ENCODE measurements at places on chromosomes 5 and 9.
A peak's percentile ranks its signal among the peaks of the same experiment; 100 is the strongest.

GRCh38 chr9:11158676-11159075 is 545.9 kb upstream of the PTPRD start:
- no peak for DNase-seq

GRCh38 chr5:55665065-55665464 is 47.1 kb downstream of the SLC38A9 start:
- DNase-seq = no peak

GRCh38 chr9:85001925-85002324 is 332.4 kb downstream of the NTRK2 start:
- no peak for DNase-seq

DNA sequence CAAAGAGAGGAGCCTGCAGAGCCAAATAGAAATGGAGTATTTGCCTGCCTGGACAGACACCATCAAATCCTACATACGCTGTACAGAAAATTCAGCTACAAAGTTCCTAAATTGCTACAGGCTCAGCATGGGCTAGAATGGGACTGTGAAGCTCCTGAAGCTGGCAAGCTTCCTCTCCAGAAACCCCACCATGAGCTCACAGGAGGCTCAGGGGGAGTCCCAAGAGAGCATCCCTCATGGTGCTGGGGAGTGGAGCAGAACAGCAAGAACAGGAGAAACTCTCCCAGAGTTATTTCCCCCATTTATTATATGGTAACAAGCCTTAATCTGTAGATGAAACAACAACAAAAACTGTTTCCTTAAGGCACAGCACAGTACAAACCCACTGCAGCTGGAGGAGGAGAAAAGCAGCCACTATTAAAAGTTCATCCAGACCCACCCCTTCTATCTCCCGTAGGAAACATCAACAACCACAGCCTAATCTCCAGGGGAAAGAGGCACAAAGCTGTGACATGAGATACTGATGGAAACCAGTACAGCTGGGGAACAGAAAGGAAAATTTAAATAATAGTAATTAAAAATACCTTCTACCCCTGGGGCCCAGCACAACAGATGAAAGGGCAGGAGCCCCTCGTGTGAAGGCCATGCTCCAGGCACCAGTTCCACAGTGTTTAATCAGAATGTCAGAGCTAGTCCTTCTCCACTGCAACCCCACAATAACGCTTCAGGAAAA is 548.5 kb downstream of the MTRR start:
- no peak for DNase-seq

GRCh38 chr5:94159144-94159543 is 417.7 kb upstream of the POU5F2 start:
- DNase-seq = no peak

GRCh38 chr5:112016980-112017379 is 260.0 kb upstream of the NREP start:
- DNase-seq = no peak

GRCh38 chr5:73104326-73104725 is 16.0 kb upstream of the TMEM171 start:
- no peak for DNase-seq

DNA sequence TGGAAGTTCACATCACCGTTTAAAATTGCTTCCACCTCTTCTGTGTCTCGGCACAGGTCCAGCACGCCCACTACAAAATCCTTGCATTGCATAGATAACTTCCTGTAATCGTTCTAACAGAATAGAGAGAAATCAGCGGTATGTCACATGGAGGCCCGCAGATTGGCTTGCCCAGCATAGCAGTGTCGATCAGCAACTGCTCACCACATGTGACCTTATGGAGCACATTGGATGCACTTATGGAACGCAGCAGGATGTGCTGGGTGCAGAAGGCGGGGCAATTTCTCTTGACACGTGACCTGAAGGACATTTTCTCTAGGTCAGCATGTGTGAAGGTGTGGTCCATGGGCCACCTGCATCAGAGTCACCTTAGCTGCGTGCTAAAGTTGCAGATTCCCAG is 49.7 kb downstream of the TRPC7 start:
- no peak for DNase-seq

DNA sequence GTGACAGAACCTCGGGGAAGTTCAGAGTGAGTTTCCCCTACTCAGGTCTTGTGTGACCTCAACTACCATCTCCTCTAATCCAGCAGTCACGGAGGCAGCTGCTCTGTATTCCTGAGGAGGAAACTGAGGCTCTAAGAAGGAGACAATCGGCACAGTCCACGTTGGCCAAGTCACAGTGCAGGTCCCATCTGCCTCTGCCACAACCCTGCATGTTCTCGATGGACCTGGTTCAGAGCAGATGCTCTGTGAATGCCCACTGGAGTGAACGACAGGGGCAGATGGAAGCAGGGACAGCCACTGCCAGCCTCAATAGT is 722 bp upstream of the ERGIC1 start:
- DNase-seq = no peak

GRCh38 chr9:130036099-130036498 is 6.9 kb downstream of the FNBP1 start:
- DNase-seq = no peak

- peak; percentile 18 for DNase-seq
Observed at GRCh38 chr5:81751836-81752643, 1.1 kb upstream of the SSBP2 start.

DNA sequence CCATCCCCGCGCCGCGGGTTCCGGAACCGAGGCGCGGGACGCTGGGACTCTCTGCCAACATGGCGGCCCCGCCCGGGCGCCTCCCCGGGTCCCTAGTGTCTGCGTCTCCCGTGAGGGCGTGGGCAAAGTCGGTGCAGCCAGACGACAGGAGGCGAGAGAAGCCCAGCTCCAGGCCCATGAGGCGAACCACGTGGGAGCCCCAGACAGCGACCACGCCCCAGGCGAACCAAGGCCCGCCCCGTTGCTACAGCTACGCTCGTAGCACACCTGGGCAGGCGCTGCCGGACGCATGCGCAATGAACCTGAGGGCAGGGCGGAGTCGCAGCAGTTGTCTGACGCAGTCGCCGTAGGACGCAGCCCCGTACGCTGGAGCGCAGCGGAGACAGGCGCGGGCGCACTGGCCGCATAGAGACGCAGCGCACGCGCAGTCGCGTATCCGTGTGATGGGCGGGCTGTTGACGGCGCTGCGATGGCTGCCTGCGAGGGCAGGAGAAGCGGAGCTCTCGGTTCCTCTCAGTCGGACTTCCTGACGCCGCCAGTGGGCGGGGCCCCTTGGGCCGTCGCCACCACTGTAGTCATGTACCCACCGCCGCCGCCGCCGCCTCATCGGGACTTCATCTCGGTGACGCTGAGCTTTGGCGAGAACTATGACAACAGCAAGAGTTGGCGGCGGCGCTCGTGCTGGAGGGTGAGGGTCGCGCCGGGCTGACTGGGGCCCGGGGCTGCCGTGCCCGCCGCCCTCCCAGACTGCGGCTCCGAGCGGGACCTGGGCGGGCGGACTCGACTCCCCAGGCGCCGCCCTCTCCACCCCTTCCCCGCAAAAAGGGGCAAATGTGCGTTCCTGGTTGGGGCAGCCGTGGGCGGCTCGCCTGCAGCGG is at the start of gene MAN1B1:
Gene MAN1B1 (plus strand): TSS at position 455 of the 878 bp plus-strand sequence. CDS start 15 bp downstream, at position 470.
- DNase-seq = peak; percentile 96

GRCh38 chr9:4936823-4937222 is 48.2 kb upstream of the JAK2 start:
- DNase-seq = no peak

DNA sequence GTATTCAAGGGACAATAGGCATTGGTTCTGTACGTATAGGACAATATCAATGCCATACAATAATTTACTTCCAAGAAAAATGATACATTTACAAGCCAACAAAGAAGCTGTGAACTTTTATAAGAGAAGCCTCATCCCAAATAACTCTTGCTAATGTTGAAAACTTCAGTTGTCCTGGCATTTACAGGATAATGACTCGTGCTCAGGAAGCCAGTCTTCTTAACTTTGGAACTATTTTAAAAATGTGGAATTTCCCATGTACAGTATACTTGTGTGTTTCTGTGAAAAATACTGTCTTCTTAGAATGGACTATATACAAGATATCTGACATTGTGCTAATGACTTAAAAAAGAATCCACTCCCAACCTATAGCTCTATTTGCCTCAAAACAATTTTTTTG is 1479.3 kb upstream of the CDH9 start:
- no peak for DNase-seq

- no peak for DNase-seq
Observed at GRCh38 chr9:22241611-22242010, 205.0 kb upstream of the DMRTA1 start.

- no peak for DNase-seq
Observed at GRCh38 chr5:78805474-78806124, 157.0 kb upstream of the LHFPL2 start.

DNA sequence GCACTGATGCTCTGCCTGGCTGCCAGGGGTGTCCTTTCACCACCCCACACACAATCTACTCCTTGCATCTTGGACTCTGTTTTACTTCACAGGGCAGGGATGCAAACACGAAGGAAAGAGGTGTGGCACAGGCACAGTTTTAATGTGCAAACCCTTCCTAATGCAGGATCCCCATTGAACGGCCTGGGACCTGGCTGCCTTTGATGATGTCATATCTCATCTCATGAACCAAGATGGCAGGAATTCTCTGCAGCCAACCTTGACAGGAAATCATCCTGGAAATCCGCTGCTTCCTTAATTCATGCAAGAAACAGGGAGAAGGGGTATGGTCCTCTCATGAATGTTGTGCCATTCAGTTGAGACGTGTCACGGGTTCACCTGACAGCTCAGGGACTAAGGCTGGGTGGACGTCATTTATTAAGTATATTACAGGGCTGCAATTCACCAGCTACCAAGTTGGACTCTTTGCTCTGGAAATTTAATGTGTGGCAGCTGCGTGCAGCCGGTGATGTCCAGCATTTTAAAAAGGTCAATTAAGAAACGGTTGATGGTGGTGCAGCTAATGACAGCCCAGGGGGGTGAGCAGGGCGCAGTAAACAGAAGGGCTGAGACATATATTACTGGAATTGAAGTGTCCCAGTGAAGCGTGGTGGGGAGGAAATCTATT is 91.5 kb downstream of the LMNB1 start:
- no peak for DNase-seq

DNA sequence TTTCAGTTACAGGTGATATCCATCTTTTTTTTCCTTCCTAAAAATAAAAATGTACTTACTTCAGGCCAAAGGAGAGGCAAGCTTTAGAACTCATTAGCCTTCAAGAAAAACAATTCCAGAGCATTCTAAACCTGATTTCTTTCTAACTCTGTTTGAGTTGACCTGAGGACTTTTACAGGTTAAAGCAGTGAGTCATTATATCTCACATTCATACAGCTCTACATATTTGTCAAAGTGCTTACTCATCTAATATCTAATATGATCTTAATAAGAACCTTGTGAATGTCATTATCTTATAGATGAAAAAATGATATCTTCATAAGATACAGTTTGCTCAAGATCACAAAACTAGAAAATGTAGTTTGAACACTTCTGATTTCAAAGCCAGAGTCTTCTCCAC is 149.2 kb upstream of the CDKN2B start:
- DNase-seq = no peak

DNA sequence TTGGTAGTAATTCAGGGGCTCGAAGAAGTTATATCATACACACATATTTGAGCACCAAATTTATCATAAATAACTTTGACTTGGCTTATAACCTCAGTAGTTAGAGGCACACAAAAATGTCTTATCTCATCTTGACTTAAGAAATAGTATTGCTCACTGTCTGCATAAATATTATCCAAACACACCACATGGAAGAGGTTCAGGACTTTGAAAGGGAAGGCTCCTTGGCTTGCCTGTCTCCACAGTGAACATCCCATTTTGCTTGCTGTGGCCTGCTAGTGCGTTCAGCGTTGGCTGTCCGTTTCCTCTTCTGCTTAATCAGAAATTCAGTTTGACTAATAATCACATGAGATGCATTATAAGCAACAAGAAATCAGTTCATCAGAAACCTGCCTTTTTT is 13.9 kb downstream of the GRXCR2 start:
- no peak for DNase-seq

- no peak for DNase-seq
Observed at GRCh38 chr9:135862809-135863208, 44.5 kb downstream of the CAMSAP1 start.

- DNase-seq = no peak
Observed at GRCh38 chr5:3230254-3230653, 365.4 kb upstream of the IRX1 start.

DNA sequence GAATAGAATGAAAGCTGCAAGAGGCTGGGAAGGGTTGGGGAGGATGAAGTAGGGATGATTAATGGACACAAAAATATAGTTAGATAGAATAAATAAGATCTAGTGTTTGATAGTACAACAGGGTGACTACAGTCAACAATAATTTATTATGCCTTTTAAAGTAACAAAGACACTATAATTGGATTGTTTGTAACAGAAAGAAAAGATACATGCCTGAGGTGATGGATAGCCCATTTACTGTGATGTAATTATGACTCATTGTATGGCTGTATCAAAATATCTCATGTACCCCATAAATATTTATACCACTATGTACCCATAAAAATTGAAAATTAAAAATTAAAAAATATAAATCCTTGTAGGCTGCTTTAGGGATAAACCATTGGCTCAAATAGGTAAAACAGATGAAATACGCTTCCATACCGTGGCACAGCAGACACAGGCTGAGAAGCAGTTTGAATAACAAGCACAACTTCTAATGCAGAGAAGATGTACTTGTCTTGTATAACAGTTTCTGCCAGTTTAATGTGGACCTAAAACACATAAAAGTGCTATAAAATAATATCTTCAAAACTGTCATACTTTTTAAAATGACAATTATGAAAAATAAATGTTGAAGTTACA is 34.9 kb downstream of the APBA1 start:
- no peak for DNase-seq

GRCh38 chr5:170628691-170629565 is 125.1 kb downstream of the KCNIP1 start:
- DNase-seq = no peak

DNA sequence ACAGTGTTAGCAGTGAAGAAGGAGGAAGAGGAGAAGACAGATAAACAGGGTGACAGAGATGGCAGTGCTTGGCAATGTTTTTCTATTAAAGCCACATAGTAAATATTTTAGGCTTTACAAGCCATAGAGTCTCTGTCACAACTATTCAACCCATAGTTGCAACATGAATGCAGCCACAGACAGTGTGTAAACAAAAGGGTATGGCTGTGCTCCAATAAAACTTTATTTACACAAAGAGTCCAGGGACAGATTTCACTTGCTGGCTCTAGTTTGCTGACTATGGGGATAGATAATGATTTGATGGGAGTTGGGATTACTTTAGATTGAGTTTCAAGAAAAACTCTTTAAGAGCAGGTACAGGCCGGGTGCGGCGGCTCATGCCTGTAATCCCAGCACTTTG is 224.8 kb upstream of the SEMA6A start:
- DNase-seq = no peak

DNA sequence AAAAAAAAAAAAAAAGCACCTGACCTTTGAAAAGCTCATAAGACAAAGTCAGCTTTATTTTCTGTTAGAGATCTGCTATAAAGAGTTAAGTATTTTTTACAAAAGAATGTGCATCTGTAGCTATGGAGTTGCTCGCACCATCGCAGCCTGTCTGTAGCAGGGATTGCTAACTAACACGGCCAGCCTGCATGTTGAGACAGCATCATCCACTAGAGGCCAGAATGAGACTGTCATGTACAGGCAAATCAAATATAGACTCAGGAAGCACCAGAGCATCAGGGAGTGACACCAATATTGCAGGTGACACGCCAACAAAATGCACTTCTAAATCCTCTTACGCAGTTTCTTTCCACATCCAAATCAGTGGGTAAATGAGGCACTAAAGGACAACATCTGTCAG is 136.3 kb upstream of the RASEF start:
- DNase-seq = no peak

Data from GM18507 (cell line).